Stimulated activated CD4-positive, alpha-beta T cell treated with anti-CD3 and anti-CD28 coated beads, TNF-alpha, amount 100 ng/mL, for 24 hours (primary cell): ENCODE measurements at places on chromosomes 4 and X.

GRCh38 chr4:15521442-15522039, 51.9 kb downstream of the CC2D2A start:
- DNase-seq = no peak

GRCh38 chr4:126238013-126238412, 923.3 kb downstream of the FAT4 start:
- no peak for DNase-seq

- peak; percentile 28 for DNase-seq
Observed at GRCh38 chr4:41216294-41217019, 2.1 kb upstream of the APBB2 start.

GRCh38 chrX:112851806-112852205, 11.2 kb upstream of the AMOT start:
- DNase-seq = no peak

DNA sequence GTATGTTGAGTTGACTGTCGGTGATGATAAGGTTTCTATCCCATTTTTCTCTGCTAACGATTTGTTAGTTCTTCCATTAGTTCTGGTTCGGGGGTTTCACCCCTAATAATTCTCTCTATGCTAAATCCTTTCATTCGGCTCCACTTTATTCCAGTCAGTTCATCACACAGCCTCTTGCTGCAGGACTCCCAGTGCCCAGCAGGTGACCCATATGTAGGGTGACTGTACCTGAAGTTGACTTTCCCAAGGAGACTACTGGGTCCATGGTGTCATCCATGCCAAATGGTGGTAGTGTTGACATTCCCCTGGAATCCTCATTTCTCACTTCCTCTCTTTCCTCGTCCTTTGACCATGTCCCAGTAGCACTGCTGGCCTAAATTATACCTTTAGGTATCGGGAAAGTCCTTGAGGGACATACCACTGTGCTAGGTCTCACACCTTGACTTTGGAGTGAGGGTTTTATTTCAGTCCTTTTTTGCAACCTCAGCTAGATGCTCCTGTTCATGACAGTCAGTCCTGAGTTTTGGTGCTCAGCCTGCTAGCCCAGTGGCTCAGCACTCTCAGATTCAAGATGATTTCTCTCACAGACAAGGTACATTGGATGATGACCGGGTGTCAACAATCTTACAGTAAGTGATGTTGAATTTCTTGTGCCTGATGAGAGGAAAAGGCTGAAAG, 105.1 kb upstream of the ARHGAP24 start:
- no peak for DNase-seq

GRCh38 chr4:103002551-103002950, 17.0 kb downstream of the SLC9B1 start:
- DNase-seq = no peak

- no peak for DNase-seq
Observed at GRCh38 chr4:68797618-68798017, 18.2 kb upstream of the UGT2B10 start.

GRCh38 chr4:132114885-132115284, 1034.2 kb upstream of the PCDH10 start:
- DNase-seq = no peak

GRCh38 chr4:150784305-150784704, 202.4 kb downstream of the MAB21L2 start:
- DNase-seq = no peak

GRCh38 chr4:88166608-88167007, 8.2 kb upstream of the ABCG2 start:
- no peak for DNase-seq

DNA sequence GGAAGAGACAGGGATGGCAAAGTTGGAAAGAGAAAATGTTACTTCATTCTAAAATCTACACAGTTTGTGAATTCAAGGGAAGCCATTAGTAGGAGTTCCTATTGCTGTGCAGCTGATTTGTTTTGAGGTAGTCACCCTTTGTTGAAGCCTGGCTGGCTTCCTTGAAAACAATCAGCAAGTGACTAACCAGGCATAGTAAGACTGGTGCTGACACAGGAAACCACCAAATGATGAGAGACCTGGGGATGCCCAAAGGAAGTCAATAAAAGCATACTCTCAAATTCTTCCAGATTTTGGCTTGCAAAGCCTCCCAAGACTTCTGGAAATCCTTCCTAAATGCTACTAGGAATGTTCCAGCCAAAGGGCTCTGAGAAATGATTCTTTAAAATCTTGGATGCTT, 23.9 kb upstream of the PRDM8 start:
- peak; percentile 40 for DNase-seq

DNA sequence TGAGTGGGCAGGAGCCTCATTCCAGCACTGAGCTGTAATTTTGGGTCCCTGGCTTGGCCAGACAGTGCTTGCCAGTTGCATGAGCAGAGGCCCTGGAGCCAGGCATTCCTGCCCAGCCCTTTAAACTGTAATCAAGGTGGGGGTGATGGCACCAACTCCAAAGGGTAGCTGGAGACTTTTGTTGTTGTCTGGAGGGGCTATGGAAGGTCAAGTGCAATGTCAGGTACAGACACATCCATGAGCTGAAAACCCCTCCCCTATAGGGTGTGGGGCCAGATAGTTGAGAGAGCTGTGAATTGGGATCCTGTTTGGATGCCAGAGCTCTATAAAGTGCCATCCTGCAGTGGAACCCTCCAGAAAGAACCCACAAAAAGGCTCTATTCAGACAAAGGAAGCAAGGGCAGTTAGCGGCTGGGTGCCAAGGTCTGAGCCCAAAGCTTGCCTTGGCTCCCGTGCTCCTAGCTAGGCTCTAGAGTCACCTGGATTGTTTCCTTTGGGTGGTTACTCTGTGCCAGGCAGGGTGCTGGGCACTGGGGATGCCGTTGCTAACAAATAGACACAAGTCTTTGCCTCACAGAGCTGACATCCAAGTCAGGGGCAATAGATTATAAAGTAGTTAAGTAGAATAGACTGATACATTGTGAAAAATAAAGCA, 163.0 kb downstream of the EFNB1 start:
- no peak for DNase-seq

DNA sequence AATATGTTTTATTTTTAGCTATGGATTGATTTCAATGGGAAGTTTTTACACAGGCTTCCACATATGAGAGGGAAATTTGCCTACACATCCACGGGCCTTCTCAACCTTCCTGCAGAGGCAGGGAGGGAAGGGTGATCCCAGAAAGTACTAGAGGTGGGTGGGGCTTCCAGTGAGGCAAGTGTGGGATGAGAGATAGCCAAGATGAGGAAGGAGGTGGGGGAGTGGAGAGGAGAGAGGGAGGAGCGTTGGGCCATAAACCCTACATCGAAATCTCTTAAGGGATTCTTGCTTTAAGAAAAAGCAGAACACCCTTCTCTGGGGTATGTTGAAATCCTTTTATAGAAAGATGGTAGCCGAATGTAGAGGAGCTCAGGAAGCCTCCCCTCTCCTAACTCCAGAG, 19.0 kb downstream of the NKX6-1 start:
- no peak for DNase-seq

- peak; percentile 0 for DNase-seq
Observed at GRCh38 chrX:66110112-66110511, 53.9 kb upstream of the HEPH start.

DNA sequence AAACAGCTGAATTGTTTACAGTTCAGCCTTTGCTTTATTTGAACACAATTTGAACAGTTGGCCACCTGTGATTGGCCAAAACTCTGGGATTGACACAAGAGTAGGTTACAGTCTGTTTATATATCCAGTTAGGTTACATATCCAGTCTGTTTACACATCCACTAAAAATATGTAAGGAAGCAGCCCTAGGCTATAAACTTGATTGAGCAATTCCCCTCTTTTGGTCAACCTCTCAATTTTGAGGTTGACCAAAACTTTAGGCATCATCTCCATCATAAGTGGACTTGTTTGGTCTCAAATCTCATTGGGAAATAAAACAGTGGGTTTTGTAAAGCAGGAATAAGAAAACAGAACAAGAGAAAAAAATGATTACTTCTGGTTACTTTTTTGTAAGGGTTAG, 190.8 kb downstream of the SPATA18 start:
- no peak for DNase-seq

- no peak for DNase-seq
Observed at GRCh38 chr4:175531405-175532091, 280.5 kb downstream of the GPM6A start.

DNA sequence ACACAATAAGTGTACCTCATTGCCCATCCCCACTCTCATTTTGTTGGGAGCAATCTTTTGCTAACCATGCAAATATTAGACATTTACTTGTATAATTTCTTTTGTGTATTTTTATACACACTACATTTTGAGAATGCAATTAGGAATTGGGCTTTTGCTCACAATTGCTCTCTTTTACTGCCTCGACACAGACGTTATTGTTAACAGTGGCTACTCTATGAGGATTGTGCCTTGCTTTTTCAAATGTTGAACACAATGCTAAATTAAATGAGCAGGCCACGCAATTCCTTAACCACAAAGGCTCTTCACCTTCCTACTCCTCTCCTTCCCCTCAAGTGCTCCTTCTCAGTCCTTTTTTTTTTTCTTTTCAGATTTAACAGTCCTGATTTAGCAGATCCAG, 42.8 kb upstream of the HPF1 start:
- no peak for DNase-seq

DNA sequence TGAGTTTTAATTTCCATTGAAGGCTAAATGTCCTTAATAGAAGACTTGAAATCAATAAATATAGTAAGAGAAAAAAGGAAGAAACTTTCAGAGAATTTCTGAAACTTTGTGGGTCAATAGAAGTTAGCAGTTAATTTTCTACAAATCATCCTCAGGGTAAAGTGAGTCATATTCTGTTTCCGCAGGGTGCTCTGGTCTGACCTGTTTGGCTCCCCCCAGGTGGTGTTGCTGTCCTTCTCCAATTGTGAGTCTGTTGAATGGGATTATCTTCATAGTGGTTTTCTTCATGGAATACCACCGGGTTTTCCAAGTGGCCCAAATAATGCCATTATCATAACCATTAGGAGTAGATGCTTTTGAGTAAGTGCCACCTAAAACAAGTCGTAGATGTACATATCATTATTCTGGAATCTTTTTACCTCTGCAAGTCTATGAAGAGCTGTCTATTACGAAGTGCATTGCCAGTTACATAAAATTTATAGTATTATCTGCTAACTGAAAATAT, 7.7 kb downstream of the FGG start:
- DNase-seq = no peak

- no peak for DNase-seq
Observed at GRCh38 chrX:10450229-10450958, 170.0 kb downstream of the MID1 start.

DNA sequence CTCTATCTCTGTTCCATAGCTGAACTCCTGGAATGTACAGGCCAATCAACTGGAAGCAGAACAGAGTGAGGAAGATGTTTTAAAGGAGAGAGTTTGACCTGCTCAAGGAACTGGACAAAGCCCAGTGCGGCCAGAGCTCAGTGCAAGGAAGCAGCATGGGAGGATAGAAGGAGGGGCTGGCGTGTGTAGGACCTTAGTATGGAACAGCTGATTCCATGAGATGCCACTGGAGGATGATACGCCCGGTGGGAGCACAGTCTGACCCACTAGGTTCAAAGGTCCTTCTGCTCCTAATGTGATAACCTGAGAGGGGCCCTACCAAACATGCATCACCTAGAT, 81.5 kb downstream of the USP46 start:
- no peak for DNase-seq

DNA sequence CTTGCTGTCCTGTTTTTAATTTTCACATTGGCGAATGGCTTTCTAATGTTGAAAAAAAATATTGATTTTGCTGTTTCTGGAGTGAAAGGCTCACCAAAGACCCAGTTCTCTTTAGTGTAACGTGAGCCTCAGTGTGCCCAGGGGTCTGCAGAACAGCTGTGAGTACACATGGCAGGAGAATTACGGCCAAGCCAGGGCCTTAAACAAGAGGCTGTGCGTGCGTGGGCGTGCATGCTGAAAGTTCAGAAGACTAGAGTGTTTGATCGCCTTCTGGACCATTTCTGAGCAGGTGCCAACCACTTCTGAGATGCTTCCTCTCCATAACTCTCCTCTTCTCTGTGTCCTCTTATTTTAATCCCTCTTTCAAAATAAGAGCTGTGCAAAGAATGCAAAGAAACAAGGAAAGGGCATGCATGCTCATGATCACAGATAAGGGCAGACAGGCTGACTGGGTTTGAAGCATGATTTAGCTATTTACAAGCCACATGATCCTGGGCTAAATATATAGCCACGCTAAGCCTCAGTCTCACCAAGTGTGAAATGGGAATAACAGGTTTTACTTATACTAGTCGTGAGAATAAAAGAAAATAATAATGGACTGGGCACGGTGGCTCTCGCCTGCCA, 9.9 kb downstream of the PHEX start:
- DNase-seq = no peak

DNA sequence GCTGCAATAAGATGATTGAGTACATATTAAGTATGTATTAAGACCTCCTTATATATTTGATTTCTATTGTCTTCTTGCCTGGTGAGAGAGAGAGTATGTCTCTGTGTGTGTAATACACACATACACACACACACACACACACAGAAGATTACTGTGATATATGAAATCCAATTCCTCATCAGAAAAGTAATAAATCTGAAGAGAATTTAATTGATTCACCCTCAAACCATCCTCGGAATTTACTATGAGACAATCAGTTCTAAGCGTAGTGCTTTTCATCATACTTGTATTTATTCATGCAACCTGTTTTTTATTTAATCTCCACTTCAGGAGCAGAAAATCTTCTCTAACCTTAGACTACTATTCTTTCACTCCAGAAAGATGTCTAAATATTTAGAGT, 62.3 kb upstream of the TLL1 start:
- DNase-seq = no peak

DNA sequence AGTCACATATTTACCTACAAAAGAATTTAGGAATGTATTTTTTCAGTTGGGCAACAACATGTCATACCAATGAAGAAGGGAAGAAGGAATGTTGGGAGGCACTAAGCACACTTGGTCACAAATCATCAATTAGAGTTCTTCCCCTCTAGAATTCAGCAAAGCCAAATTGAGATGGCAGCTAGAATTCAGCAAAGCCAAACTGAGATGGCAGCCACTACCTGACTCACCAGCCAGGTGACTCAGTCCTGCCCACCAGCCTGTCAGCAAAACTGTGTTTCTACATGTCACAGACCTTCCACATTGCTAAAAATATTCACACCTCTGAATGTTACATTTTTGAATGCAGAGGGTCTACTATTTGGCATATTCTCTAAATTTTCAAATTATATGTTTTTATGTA, 63.2 kb upstream of the NOCT start:
- DNase-seq = no peak

GRCh38 chr4:55781812-55782211, 37.8 kb upstream of the EXOC1L start:
- DNase-seq = no peak

DNA sequence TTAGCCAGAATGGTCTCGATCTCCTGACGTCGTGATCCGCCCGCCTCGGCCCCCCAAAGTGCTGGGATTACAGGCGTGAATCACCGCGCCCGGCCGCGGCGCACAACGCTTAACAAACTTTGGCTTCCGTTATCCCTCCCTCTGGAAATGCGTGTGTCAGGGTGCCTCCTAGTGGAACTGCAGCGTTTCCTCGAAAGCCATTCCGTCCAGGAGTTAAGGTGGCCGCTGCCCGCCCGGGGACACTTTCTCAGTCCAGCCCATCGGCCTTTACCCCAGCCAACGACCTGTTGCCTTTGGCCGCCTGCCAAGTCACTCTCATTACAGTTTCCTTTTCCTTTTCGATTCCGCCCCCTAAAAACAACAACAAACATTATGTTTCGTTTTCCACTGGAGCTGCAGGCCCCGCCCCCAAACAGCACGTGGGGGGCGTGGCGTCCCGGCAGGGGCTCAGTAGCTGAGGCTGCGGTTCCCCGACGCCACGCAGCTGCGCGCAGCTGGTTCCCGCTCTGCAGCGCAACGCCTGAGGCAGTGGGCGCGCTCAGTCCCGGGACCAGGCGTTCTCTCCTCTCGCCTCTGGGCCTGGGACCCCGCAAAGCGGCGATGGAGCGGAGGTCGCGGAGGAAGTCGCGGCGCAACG, at the start of gene HERC5:
HERC5 (plus strand) TSS at position 450 of the 637 bp plus-strand sequence; CDS start at position 601, 151 bp downstream.
- peak; percentile 79 for DNase-seq
